ENCODE measurements at places on chromosomes 3 and 15.

DNA sequence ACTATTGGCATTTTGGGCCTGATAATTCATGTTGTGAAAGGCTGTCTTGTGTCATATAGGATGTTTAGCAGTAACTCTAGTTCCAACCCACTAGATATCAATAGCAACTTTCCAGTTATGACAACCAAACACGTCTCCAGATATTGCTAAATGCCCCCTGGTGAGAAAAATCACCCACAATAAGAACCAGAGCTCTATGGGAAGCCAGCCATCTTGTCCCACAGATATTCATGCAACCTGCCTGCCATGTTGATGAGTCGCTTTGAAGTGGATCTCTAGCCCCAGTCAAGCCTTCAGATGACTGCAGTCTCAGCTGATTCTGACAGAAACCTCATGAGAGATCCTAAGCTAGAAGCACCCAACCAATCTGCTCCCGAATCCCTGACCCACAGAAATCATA lies 5.6 kb upstream of the TNIK start:
- no peak for DNase-seq

DNA sequence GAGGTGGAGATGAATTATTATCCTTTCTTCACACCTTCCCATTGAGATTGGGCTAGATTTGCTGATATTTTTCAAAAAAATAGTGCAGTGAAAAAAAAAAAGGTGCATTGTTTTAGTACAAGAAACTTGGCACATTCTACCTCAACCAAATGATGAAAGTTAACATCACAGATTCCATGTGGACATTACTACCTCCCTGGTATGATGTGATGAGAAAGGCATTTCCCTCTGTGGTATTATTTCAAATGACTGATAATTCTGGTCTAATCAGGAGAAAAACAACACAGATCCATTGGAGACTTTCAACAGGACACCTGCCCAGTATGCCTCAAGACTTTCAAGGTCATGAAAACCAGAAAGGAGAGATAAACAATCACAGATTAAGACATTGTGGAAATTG lies 313.4 kb downstream of the BCHE start:
- no peak for DNase-seq

DNA sequence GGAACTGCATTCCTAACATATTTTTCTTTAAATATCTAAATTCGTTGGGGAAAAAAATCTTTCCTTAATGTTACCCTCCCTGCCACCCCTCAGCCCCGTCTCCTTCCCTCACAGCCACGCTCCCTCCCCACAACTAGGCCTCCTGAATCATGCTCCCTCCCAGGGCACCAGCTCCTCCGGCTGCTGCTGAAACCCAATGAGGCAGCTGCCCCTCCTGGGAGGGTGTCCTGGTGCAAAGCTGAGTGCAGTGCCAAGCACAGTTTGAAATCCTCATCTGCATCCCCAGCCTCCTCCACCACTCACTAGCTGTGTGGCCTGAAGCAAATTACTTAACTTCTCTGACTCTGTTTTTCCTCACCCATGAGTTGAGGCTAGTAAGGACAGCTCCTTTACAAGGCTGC lies 2.7 kb upstream of the NR2E3 start:
- DNase-seq, result no peak

DNA sequence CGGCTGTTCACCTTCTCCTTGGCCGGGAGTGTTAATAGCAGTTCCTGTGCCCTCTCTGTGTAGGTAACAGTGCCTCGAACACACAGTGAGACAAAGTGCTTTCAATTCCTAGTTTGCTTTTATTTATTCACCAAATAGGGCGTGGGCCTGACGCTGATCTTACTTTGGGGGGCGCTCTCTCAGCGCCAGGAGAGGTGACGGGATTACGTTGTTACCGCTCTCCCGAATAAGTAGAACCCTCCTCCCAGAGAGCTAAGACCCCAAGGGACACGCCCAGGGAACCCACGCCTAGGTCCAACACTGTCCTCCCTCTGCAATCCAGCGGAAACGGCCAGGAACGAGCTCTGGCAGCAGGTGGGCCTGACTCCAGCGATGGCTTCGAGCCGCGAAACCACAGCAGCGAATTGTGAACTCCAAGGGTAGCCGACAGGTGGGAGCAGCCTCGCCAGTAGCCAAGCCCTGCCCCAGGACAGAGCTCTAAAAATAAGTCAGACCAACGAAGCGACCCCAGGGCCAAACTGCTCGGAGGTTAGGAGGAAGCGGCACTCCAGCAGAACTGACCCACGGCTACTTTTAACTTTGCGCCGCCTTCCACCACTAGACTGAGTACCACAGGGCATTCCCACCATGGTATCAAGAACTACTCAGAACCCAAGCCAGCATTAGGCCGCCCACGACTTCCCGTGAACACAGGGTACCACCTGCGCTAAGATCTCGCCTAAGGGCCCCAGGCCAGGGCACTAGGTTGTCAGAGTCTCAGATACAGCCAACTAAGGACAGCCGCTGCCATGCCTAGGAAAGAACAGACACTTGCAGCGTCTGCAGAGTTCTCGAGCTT lies 1.6 kb upstream of the SIN3A start:
- DNase-seq, result peak; percentile 74

GRCh38 chr15:23734862-23735261 lies 47.8 kb upstream of the NDN start:
- DNase-seq, result no peak

DNA sequence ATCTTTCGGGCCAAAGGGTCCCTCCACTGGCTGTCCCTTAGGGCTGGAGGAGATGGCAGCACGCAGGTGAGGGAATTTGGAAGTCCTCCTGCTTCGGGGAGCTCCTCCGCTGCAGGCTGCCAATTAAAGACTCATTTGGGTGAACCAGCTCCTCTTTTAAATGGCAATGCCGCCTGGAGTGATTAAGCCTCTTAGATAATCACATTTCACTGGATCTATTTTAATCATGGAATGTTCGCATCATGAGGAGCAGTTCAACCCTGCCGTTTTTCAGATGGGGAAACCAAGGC lies 117.9 kb downstream of the LIPC start:
- no peak for DNase-seq

DNA sequence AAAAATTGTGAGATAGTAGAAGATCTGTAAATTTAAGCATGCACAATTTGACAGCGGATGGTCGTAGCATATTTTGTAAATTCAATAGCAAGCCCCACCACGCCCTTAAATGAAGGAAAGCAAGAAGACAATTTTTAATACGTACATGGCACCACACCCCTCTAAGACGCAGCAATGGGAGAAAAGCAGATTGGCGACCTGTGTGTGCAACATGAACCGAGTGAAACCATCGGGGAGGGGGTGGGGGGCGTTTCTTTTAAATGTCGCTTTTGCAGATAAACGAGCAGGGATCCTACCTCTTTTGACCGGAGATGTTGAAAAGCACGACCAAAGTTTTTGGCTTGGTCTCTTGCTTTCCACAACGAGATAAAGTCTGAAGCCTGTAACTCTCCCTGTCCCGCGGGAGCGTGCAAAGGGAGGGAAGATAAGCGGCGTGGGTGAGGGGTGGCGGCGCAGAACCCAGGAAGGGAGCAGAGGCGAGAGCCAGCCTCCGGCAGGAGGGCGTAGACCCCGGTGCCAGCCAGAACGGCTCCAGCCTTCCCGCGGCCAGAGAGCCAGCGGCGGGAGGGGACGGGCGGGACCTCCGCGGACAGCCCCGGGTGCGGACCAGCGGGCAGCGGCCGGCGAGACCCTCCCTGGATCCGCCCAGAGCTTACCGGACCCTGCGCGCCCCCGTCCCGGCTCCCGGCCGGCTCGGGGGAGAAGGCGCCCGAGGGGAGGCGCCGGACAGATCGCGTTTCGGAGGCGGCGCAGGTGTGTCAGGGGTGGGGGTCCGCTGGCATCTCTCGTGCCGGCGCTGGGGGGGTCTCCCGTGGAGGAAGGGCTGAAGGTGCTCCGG lies at the start of gene CHL1:
Gene CHL1 (plus strand): TSS at position 453 of the 838 bp plus-strand sequence. CDS start 123,014 bp downstream, outside the sequence.
- no peak for DNase-seq

- no peak for DNase-seq
Observed at GRCh38 chr3:18657858-18658820, 233.0 kb upstream of the SATB1 start.

GRCh38 chr3:150917951-150918350 lies 12.7 kb upstream of the MINDY4B start:
- no peak for DNase-seq

DNA sequence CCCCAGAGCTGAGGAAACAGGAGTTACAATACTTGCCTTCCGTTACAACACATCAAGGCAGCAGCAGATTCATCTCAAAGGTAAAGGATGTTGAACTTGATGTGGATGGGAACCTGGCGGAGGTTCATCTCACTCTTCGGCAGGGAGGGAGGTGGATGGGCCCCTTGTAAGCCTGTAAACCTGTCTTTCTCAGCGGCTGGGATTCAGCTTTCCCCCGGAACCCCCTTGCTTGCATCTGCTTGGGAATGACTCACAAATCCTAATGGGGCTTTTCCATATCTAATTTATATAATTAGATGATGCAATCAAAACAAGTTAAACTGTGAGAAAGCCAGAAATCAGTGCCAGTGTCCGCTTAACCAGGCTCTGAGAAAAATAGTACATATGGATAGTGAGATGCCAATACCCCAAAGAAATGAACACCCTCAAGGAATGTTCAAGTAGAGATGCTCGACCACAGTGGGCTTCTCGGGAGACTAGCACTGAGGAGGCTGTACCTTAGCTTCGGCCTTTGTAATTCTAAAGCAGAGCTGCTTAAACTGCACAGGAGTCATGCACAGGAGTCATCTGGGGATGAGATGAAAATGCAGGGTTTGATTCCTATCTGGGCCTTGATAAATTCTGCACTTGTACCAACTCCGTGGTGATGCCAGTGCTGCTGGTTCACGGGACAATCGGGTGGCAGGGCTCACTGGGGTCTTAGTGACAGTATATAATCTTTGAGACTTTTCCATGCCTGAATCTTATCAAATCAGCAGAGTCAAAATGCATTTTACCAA lies 2.2 kb upstream of the FAM240A start:
- no peak for DNase-seq

DNA sequence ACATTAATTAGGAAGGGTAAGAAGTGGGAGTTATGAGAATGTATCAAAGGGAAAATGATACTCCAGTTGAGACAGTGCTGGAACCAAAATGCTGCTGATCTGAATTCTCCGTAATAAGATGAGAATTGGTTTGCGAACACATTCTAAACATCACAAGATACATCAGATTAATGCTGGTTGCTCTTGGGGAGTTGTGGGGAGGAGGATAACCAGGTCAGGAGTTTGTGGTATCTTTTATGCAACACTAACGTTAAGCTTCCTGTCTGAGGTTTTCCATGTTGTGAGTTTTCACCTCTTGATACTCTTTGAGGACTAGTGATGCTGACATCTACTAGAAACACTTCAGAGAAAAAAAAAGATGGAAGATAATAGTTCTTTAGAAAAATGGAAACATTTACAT lies 47.2 kb downstream of the PPARG start:
- DNase-seq, result no peak

DNA sequence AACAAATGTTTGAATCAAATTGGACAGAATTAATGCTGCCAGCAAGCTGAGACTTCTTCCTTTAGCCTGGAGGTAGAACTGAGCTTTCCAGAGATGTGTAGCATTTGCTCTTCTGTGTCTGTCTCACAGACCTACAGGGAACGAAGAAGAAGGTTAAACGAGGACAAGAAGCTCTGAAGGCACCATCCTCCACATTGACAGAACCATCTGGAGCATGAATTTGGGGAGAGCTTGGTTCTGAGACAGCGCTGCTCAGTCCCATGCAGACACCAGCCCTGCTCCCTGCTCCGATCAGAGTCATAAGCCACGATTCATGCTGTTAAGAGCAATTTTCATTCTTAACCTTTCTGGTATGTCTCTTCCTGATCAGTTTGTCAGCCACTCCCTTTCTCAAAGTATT lies 7.7 kb upstream of the KY start:
- no peak for DNase-seq

- DNase-seq, result no peak
Observed at GRCh38 chr15:65258375-65259262, 28.1 kb downstream of the PARP16 start.

DNA sequence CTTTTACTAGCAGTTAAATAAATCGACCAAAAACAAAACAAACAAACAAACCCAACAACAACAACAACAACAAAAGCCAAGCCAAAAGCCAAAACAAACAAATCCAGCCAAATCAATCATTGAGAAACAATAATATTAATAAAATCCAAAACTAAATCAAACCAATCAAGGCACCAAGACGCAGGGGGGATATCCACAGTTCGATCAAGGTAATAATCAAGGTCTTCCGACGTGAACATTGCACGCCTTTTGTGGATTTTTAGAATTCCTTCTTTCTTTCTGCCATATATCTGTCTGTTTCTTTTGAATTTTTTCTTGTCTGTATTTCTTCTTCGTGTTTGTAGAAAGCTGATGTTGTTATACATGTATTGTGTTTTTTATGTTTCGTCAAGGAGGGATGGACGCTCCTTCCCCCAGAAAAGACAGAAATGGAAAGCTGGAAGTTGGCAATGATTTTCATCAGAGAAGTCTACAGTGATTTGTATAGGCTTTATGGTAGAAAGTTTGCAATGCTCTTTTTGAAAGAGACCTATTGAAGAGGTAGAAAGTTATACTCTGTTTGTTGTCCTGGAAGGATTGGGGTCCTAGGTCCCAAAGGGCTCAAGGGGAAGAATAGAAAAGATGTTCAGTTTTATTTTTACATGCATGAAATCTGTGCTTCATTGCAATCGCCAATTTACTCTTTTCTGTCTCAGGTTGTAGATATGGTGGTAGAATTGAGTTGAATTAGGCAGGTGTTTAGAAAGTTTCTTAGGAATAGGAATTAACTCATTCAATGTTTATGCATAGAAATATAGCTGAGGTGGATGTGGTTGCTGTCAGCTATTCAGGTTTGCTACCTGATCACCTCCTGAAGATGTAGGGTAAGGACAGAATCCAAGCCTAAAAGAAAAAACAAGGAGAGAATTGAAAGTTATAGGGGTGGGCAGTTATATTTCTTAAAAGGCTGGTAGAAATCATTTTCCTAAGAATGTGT lies 1.2 kb downstream of the ARPP21 start:
- DNase-seq, result no peak

GRCh38 chr15:57147621-57148020 lies 228.7 kb upstream of the CGNL1 start:
- DNase-seq, result no peak

- DNase-seq, result no peak
Observed at GRCh38 chr3:113405180-113405579, 36.1 kb downstream of the CFAP44 start.

DNA sequence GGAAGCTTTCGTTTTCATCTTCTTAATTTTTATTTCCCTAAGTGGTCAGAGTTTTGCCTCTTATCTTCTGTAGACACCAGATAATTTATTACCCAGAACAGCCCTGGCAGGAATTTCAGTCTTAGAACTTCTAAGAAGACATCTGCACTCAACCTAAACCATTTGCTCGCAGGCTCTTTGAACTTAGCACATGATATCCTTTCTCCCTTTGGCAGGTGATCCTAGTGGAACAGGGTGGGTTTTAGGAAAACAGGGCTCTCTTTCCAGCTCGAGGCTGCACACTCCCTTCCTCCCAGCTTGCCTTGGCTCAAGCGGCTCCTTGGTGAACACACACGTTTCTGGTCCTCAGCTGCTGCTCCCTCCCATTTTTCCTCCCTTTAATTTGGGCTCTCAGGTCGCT lies 116.5 kb downstream of the THSD4 start:
- no peak for DNase-seq

DNA sequence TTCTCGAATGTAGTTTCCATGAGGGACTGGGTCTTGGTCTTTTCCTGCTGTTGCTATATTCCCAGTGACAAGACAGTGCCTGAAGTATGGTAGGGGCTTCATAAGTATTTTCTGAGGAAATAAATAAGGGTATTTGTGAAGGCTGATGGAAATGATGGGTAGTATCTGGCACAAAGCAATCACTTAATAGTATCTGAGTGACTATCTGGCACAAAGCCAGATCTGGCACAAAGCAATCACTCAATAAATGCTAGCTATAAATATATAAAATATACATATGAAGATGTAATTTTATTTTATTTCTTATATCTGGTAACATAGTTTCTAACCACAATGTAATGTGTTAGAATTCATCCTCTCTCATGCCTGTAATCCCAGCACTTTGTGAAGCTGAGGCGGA lies 20.7 kb upstream of the PROK2 start:
- DNase-seq, result no peak

All from stimulated activated CD8-positive, alpha-beta memory T cell treated with anti-CD3 and anti-CD28 coated beads, Interleukin-7, amount 100 ng/mL, for 48 hours (primary cell).